Mammary epithelial cell (primary cell): ENCODE measurements at places on chromosomes 3 and 15.

GRCh38 chr3:154779571-154779970 lies 300.5 kb upstream of the MME start:
- peak; percentile 72 for DNase-seq

DNA sequence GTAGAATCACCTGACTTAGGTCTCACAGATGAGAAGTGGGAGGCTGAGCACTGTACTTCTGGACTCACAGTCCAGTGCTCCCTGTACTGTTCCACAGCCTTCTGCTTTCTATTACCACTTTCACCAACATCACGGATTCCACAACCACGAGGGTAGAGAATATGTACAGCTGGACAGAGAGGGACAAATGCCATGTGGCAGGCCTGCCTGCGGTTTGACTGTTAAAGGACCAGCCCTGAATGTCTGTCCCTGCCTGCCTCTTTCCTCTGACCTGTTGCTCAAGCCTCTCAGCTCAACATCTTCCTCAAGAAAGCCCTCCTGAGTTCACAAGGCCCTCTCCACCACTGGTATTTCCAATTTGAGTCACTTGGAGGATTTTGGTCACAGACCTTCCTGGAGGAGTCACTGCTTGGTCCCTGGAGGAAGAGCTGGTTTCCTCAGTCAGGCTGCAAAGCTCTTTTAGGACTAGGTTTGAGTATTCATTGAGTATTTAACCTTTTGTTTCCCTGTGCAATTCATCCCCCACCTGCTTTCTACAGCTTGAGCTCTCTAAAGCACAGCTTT lies 49.1 kb downstream of the RAB11A start:
- DNase-seq = no peak

- DNase-seq = no peak
These were observed 8.2 kb downstream of the DIPK2A start for GRCh38 chr3:143979813-143980212.

DNA sequence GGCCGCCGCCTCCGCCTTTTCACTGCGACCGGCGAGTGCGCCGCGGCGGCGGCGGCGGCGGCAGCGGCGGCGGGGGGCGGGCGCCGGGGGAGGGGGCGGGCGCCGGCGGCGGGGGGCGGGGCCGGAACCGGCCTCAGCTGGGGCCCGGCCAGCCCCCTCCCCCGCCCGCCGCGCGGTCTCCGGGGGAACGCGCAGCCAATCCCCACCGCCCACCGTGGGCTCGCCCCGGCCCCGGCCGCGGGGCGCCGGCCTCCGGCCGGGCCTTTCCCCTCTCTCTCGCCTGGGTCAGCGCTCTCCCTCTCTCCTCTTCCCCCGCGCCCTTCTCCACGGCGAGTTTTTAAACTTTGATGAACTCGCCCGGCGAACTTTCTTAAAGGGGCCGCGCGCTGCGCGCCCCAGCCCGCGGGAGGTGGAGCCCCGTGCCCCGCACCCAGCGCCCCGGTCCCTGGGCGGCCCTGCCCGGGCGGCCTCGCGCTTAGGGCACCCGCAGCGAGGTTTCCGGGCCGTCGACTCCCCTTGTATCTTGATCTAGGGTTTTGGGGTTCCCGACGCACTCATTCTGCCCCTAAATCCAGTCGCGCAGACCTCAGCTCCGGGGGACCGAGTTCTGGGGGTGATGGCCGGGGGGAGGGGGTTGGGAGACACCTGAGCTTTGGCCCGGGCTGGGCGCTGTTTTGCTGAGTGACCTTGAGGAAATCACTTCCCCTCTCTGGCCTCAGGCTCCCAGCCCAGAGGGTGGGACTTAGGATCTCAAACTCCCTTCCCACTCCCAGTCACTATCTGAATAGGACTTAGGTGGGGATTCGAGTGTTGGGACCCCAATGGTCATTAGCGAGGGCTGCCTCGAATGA lies at the start of gene RBPMS2:
TSS of gene RBPMS2 (minus strand) at position 39 of the 851 bp plus-strand sequence. CDS start 270 bp downstream, outside the sequence.
- no peak for DNase-seq

DNA sequence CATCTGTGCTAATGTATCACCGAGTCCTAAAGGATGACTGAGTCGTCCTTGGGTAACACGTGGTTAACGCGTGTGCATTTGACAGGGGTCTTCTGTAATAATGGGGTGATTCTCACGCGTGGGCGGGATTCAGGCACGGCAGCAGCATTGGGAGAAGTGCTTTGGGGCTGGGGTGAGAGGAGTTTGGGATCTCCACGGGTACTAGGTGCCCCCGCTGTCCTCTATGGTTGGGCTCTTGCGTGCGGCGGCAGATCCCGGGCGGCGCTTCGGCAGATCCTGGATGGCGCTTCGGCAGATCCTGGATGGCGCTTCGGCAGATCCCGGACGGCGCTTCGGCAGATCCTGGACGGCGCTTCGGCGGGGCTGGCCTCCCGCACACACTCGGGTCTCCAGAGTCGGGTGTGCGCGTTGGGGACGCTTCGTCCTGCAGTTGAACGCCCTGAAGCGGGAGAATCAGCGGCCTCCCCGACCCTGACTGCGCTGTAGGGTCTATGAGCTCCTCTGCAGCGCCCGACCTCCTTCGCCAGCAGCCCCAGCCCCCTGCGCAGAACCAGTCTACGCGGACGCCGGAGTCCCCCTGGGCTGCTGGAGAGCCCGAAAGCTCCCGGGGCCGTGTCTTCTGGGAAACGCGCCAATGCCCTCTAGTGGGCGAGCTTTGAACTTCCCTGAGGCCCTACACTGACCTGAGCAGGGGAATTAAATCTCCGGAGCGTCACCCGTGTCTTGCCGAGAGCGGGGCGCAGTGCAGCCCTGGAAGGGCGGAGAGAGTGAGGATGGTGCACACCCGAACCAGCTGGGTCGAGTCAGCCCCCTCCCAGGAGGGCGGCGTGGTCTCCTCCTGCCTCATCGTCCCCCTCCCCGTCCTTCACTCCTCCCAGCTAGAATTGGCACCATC lies 48.1 kb upstream of the EPHB3 start:
- DNase-seq = peak; percentile 63

DNA sequence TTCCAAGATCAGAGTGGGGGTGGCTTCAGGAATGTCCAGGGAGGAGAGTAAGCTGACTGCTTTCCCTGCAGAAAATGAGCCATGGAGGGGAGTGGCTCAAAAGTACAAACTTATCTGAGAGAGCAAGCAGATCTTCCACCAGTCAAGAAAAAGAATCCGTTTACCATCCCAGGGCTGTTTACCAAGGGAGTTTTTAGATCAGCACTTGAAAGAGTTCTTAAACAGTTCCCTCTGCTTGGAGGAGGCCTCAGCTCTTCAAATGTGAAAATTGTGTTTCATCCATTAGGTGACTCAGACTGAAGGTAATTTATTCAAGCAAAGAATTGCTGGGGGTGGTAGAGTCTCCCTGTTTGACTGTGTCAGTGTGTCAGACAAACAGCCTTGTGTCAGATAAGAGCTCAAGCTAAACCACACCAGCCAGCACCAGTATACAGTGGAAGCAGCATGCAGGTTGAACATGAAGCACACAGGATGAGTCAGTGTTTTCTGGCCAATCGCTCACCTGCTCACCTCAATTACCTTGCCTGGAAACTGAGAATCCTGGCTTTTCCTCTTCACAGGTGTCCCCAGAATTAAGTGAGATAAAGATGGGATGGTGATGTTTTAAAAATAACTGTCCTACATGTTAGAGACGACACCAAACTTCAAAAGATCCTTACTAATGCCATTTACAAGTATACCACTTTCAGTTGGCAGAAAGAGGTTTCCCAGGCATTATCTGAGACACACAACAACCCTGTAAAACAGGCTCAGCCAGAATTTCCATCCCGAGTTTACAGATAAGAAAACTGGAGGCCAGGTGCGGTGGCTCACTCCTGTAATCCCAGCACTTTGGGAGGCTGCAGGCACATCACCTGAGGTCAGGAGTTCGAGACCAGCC lies 21.7 kb downstream of the SH3BP5 start:
- peak; percentile 97 for DNase-seq

DNA sequence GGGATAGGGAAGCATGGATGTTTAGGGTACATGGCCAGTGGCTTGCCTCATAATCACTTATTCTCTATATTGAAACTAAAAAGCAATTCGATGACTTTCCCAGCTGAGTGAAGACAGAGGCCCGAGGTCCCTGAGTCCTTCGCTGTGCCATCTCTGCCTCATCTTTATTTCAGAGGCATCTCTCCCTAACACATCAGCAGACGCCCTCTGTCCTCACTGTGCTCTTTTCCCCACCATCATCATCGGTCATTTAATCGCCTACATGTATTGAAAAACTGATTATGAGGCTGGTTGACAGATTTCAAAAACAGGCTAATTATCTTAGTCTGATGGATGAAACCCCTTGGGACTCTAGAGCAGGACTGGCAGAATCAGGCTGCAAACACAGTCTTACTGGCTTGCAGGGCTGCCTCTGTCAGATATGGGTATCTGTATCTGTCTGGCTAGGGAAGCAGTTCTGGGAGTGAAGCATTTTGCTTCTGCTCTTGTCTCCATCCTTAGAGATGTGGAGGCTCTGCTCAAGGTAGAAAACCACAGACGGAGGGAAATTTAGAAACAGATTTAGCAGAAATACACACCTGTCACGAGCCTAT lies 291.0 kb upstream of the CHRM5 start:
- DNase-seq = no peak

GRCh38 chr15:71168166-71168834 lies 53.0 kb downstream of the THSD4 start:
- DNase-seq = no peak

DNA sequence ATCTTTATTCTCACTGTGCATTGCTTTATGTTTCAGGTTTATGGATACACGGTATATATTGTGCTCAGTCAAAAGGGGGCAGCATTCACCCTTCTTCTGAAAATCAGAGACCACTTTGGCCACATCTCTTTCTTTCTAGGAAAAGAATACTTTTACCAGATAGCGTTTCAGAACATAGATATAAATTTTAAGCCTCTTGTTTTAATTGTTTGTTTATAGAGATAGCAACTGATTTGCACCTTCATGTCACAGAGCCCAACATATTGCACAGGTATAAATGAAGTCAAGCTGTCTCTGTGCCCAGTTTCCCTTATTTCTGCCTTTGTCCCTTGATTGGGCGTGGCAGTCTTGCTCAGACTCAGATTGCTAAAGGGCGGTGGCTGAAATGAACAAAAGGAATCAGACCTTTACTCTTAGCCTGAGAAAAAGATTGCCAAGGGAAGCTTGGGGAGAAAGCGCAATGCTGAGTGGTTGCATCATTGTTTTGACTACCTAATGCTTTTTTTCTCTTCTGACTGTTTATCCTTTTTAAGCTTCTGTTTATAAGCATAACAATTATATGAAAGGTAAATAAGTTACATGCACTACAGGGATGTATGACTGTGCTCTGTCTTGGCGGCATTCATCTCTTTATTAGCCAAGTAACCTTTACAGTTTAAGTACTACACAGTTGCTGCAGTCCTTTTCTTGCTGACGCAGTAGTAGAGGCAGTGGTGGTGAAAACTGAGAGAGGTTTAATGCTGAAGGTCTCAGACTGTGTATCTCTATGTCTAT lies 70.8 kb upstream of the ZBTB20 start:
- DNase-seq = peak; percentile 56

DNA sequence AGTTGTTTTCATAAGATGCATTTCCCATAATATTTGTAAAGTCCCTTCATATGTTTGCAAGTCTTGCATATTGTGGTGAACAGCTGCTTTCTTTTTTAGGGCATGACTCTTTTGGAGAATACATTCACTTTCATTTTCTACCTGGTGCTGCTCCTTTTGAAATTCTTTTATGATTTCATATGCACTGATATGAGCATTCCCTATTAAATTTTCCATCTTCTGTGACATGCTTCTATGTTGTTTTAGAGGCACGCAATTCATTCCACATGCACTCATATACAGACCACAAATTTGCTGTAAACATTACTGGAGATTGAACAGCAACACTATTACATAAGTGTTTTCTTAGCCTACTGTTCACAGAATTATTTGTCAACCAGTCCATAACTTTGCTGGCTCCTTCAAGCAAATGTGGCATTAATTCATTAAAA lies 92.8 kb upstream of the TNFSF10 start:
- DNase-seq = no peak

GRCh38 chr15:73600413-73601335 lies 32.5 kb downstream of the NPTN start:
- DNase-seq = no peak

GRCh38 chr3:81375921-81376320 lies 385.5 kb downstream of the GBE1 start:
- no peak for DNase-seq

GRCh38 chr3:16802389-16802788 lies 82.4 kb upstream of the PLCL2 start:
- DNase-seq = no peak

GRCh38 chr15:90941038-90941437 lies 6.0 kb downstream of the UNC45A start:
- DNase-seq = no peak

- no peak for DNase-seq
These were observed 30.2 kb downstream of the PPP2R3A start for GRCh38 chr3:135995766-135996165.

GRCh38 chr3:38109580-38110313 lies 27.2 kb downstream of the ACAA1 start:
- DNase-seq = no peak

DNA sequence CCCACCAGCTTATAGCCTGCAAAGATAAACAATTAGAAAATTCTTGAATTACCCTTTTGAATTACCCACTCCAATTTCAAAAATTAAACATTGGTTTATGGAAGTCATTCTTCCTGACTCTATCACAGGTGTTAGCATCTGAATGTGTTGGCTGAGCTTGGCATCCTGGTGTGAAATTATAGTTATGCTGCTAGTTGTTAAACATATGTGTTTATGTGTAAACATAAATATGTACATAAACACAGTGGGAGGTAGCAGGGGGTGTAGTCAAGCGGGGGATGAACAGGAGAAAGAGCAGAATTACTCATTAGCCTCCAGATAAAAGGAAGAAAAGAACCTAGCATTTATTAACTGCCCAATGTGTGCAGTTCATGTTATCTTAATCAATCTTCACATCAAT lies 530.2 kb downstream of the MCTP2 start:
- DNase-seq = no peak

DNA sequence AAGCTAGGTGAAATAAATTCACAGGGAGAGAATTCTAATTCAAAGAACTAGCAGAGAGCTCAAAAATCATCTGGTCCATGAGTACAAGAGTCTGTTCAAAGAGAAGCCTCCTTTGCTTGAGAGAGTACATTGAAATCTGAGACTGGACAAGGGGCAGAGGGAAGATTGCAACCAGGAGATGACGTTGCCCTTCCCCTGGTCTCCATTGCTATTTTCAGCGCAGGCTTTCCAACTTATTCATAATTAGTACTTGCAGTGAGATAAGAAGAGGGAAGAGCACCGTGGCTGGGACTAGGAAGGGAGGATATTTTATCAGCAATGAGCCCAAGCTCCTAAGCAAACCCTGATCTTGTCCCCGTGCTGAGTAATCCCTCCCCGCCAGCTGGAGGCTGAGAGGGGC lies 251.8 kb upstream of the RORA start:
- DNase-seq = no peak
